ENCODE measurements at places on chromosomes 1 and 21.
A peak's percentile ranks its signal among the peaks of the same experiment; 100 is the strongest.

DNA sequence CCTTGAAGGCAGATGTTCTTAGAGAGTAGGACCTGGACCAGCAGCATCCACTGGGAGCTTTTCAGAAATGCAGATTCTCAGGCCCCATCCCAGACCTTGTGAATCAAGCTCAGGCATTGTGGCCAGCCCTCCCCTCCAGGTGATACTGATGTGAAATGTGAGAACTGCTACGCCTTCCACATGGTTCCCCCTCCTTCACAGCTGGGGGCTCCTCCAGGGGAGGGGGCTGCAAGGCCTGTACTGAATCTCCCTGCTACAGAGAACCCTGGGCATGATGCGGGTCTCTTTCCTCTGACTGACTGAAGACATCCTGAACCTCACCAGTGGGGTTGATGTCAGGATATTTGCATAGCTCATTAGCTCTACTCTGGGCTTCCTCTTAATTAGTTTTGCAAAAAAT, 141.8 kb upstream of the CSF3R start:
- DNase-seq, result no peak

DNA sequence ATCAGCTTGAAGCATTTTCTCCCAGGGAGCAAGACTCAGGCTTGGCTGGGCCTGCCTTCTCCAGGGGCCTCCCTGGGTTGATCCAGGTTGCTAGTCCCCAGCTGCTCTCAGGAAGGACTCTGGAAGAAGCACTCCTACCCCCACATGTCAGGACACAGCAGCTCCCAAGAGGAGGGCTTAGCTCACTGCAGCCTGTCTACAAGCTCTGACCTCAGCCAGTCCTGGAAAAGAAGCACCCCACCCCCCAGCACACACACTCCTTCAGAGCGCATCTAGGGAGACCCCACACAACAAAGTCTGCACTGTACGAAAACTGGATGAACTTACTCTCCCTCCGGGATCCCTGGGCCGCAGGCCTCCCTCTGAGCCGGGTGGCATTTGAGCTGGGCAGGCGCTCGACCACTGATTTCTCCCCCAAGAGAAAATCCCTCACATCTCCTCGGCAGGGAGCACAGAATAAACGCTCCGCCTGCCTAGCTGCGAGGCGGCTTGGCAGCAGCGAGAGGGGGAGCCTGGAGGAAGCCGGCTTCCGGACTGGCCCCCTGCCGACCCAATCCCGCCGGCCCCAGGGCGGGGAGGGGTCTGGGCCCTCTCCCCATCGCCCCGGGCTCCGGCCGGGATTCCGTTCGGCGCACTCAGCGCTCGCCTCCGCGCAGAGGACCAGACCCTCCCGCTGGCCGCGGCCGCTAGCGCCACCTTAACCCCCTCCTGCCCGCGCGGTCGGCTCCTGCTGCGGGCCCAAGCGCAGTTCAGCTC, at the start of gene KCNA2:
TSS of gene KCNA2 (minus strand) at position 458 of the 756 bp plus-strand sequence. CDS start 1,576 bp downstream, outside the sequence.
- DNase-seq, result peak; percentile 42

GRCh38 chr1:155017946-155018316, 15.3 kb downstream of the ZBTB7B start:
- no peak for DNase-seq

GRCh38 chr1:3329640-3330281, 124.7 kb upstream of the ARHGEF16 start:
- DNase-seq, result no peak

DNA sequence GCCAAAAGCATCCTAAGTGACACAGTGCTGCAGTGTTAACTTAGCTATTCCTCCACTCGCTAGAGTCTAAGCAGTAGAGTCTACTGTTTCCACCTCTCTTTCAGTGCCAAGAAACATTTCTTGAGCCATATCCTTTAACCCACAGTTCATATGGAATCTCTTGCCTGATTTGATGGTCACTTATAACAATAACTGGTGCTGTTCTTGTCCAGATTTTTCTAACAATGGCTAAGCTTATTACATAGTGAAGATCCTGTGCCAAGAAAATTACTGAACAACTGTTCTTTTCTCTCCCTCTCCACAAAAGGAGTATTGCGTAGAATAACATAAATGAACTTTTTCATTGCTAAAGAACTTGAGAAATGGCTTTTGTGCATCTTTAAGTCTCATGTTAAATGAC, 121.3 kb downstream of the CDC7 start:
- DNase-seq, result no peak

- no peak for DNase-seq
Measured at GRCh38 chr1:237701534-237701933, 189.2 kb downstream of the ZP4 start.
